ENCODE measurements at places on chromosomes 12 and 14. TPM values are rescaled to one million over a fixed set of nuclear protein-coding genes. Genes with fewer than 3 reads are reported as not detected.

DNA sequence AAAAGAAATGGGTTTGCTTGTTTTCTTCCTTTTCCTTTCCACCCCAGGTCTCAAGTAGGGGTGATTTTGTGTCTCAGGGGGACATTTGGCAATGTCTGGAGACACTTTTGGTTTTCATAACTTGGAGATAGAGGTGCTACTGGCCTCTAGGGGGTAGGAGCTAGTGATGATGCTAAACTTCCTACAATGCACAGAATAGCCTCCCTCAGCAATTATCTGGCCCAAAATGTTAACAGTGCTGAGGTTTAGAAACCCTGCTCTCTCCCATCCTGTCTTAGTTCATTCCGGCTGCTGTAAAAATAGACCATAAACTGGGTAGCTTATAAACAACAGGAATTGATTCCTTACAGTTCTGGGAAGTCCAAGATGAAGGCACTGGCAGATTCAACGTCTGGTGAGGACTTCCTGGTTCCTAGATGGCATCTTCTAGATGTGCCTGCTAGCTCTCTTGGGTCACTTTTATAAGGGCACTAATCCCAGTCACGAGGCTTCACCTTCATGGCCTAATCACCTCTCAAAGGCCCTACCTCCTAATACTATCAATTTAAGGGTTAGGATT, 7.4 kb upstream of the GAS2L3 start:
- no peak for DNase-seq

GRCh38 chr12:110176745-110177144, 52.6 kb downstream of the IFT81 start:
- peak; percentile 16 for DNase-seq

GRCh38 chr12:16359512-16360491, 12.4 kb downstream of the MGST1 start:
- peak; percentile 11 for DNase-seq

GRCh38 chr14:105478398-105479251, 4.0 kb downstream of the CRIP2 start:
- DNase-seq = no peak

DNA sequence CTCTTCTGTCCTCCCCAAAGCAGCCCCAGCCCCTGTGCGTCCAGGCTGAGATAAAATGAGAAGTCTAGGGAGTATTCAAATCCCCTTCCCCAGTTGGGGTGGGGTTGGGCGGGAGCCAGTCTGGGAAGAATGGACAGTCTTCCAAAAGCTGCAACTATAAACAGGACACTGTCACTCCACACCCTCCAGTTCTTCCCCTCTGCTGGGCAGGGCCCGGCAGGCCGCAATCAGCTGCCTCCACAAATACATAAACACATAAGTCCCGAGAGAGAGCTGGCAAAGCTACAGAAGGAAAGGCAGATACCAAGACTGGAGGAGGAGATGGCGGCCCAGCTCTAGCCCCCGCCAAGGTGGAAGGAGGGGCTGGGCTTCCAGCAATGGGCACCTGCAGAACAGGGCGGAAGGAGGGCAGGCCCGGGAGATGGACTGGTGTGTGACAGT, 12.7 kb downstream of the LTBP2 start:
- no peak for DNase-seq

GRCh38 chr14:104887623-104888488, 22.8 kb downstream of the CEP170B start:
- no peak for DNase-seq

DNA sequence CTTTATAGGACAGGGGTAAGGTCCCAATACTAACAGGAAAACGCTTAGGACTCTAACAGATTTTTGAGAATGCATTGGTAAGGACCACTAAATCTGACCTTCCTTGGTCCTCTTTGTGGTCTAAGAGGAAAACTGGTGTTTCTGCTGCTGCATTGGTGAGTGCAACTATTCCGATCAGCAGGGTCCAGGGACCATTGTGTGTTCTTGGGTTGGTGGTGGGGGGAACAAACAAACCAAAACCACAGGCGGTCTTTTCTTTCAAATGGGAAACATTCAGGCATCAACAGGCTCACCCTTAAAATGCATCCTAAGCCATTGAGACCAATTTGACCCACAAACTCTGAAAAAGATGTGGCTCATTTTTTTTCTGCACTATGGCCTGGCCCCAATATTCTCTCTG, 20.7 kb downstream of the EPYC start:
- no peak for DNase-seq

DNA sequence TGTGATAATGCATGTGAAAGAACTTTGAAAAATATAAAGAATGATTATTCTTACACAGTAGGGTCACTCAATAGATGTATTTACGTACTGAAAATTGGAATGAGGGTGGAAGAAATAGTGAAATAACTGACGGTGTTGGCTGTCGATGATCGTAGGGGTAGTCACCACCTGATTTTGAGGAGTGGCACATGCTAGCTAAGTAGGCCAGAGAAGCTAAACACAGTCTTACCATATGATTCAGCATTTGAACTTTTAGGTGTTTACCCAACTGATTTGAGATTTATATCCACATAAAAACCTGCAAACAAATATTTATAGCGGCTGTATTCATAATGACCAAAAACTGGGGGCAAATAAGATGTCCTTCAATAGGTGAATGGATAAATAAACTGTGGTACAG, 47.6 kb upstream of the HIF1A start:
- no peak for DNase-seq

DNA sequence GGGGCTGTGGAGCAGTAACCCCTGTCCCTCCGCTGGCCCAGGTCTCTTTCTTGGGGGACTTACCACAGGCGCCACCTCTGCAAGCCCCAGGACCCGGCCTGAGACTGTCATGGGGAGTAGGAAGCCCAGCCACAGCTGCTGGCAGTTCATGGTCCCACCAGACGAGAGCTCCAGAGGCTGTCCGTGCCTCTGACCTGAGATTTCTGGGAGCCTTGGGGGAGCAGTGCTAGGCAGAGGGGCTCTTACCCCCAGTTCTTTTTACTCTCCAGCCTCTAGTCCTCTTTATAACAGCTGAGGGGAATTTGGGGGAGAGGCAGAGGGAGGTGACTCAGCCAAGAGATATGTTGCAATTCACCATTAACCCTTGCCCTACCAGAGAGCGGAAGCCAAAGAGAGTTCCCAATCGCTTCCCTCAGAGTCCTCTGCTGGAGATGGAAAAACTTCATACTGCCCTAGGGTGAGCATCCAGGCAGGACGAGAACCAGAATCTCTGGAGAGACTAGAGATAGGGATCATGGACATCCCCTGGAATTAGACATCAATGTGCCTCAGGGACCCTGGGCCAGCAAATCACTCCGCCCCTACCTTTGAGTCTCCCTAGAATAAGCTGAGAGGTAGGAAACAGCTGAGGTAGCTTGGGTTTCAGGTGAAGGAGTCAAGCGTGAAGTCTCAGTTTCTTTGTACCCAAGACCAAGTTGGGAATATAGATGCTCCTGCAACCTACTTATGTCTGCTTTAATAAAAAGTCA, at the start of gene MMP19:
MMP19 (minus strand) TSS at position 256 of the 749 bp plus-strand sequence; CDS start at position 150, 106 bp downstream.
- DNase-seq = peak; percentile 70

DNA sequence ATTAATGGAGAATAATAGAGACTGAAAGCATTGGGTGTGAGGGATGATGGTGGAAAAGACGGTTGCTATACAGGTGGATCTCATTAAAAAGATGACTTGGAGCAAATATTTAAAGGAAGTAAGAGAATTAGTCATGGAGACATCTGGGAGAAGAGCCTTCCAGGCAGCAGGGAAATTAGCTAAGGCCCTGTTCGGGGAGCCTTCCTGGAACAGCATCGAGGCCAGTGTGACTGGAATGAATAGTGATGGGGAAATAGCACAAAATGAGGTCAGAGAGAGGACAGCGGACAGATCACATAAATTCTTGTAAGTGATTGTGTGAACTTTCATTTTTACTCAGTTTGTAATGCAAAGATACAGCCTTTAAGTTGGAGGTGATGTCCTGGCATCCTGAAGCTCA, 842.3 kb downstream of the SLC6A15 start:
- peak; percentile 32 for DNase-seq

DNA sequence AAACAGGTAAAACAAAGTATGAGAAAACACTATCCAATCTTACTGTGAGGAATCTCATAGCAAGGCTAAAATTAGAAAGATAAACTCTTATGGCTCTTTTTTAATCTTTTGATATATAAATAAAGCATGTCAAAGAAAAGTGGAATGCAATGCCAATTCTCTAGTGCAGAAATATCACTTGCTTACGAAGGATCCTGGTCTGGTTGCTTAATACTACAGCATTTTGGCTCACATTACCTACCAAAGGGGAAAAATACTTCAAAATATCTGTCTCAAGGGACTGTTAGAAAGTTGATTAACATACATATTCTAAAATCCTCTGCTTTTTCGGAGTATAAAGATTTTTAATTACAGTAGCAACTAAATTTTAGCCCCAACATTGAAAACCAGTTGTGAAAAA, 21.4 kb downstream of the AREL1 start:
- DNase-seq = no peak

DNA sequence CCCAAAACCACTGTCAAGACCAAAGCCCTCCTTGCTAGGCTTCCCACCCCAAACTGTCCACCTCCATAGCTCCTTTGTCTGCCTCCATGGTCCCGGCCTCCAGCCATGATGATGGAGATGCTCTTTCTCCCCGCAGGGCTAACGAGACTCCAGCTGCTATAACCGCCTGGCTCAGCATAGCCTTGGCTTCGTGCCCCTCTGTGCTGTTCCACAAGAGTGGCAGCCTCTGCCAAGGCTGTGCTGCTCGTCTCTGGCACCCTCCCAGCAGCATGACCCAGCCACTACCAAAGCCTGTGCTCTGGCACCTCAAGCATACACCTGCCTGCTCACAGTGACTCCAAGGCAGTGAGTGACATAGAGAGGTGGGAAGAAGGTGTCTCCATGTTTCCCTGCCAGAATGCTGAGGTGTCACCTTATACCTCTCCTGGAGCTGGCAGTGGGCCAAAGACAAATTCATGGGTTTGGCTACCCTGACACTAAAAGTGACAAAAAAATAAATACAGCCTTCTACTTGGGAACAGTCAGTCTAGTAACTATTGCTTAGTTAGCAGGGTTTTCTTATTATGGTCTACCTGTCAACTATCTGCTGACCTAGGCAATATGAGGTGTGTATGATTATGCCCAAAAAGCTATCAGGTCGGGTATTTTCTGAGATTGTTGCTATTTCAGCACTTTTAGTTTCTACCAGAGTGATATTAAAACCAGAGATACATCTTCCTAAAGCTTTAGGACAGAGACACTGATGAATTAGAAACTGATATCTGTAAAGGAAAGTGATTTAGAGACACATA, 16.1 kb upstream of the KRT73 start:
- no peak for DNase-seq

- DNase-seq = no peak
Measured at GRCh38 chr12:86349196-86349595, 93.0 kb upstream of the MGAT4C start.

GRCh38 chr12:12964255-12964654, 12.3 kb upstream of the GPRC5D start:
- DNase-seq = no peak

- DNase-seq = no peak
Measured at GRCh38 chr12:92341065-92341668, 195.5 kb upstream of the BTG1 start.

GRCh38 chr12:74586251-74586650, 48.6 kb downstream of the ATXN7L3B start:
- DNase-seq = no peak

- DNase-seq = no peak
Measured at GRCh38 chr12:97414855-97415254, 47.7 kb upstream of the RMST start.

- DNase-seq = peak; percentile 32
Measured at GRCh38 chr14:71361336-71361735, 454.1 kb downstream of the PCNX1 start.

- no peak for DNase-seq
Measured at GRCh38 chr12:110379197-110379596, 24.3 kb downstream of the ANAPC7 start.

DNA sequence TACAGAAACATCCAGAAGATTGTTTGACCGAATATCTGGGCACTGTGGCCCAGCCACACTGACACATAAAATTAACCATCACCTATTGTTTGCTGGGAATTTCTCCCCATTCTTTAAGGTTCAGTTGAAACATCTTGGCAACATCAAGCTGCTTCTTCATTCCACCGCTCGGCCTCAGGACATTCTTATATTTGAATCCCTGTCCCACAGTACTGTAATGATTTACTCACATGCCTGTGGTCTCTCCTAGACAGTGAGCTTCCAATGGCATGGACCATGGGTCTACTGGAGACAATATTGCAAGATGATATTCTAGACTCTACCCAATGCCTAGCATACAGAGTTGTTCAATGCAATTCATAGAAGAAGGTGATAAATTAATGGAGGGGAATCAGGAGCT, 56.1 kb downstream of the EMP1 start:
- DNase-seq = no peak

- DNase-seq = no peak
Measured at GRCh38 chr12:50276068-50276467, 7.3 kb downstream of the LIMA1 start.

- DNase-seq = no peak
Measured at GRCh38 chr12:128969480-128970055, 116.3 kb downstream of the GLT1D1 start.

- DNase-seq = peak; percentile 20
Measured at GRCh38 chr12:27013611-27014084, 536 bp downstream of the TM7SF3 start.

DNA sequence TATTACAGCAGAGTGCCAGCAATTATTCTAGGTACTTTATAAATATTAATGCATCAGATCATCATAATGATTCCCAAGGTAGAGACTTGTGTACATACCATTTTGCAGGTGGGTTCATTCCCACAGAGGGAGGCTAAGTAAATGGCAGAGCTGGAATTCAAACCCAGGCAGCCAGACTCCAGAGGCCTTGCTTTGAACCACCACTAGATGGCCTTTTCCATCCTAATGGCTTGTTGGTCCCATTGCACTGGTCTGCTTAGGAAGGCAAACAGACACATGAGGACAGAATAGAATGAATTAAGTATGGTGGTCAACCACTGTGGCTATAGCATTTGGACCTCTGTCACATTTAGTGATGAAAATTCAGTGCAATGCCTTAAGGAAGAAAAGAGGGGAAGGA, 158.7 kb downstream of the METTL25 start:
- no peak for DNase-seq

Gene NANOG
- 0.16 TPM for total RNA-seq

Gene WNT5B
- 110 TPM for total RNA-seq

Gene TMEM179
- total RNA-seq = 0.75 TPM

Gene TSHR
- total RNA-seq = not detected

Gene PCED1B
- 2.4 TPM for total RNA-seq

Gene RITA1
- 20.9 TPM for total RNA-seq

Gene HOXC12
- total RNA-seq = not detected

Gene FAM90A1
- total RNA-seq = not detected

Gene RHOJ
- total RNA-seq = 29.6 TPM

Gene SETD1B
- 20.9 TPM for total RNA-seq

Gene CCDC38
- 0.07 TPM for total RNA-seq
